ENCODE measurements at places on chromosomes 2 and 18.

DNA sequence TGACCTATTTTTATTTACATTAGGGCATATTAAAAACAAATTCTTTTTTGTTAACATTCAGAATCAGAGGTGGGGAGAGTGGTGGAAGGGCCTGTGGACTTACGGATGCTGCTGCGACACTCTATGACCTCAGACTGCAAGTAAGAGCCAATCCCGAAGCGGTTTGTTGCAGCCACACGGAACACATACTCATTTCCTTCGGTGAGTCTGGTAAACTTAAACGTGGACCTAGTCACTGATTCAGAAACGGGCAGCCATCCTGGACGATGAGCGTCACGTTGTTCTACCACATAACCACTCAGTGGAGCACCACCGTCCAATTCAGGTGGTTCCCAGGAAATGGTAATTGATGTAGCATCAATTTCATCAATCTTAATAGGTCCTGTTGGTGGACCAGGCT lies 61.9 kb downstream of the PLEKHA3 start:
- H3K4me1 ChIP-seq = no peaks in the 10 kb centered on the region
- H3K27ac ChIP-seq = no peak overlapping the region
- H3K4me3 ChIP-seq = no peak overlapping the region
- no peak for DNase-seq

DNA sequence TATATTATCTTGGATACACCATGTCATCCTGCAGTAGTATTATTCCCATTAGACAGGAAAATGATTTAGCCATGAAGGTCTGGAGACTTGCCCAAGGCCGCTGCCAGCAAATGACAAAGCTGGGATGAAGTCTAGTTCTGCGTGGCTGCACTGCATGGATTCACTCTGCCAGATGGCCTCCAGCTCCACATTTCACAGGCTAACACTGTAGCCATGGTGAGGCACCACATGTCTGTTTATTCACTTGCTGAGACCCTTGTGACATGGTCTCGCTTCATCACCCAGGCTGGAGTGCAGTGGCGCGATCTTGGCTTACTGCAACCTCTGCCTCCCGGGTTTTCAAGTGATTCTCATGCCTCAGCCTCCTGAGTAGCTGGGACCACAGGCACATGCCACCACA lies 31.5 kb upstream of the SCG2 start:
- H3K27me3 ChIP-seq = peaks cover 3% of the 10 kb centered on the region
- no peak overlapping the region for H3K27ac ChIP-seq
- H3K36me3 ChIP-seq = no peaks in the 10 kb centered on the region
- H3K4me3 ChIP-seq = no peak overlapping the region
- no peak for DNase-seq

- DNase-seq = no peak
- no peaks in the 10 kb centered on the region for H3K4me1 ChIP-seq
- no peak overlapping the region for H3K4me3 ChIP-seq
Measured at GRCh38 chr2:74347742-74348141, 4.5 kb upstream of the SLC4A5 start.

DNA sequence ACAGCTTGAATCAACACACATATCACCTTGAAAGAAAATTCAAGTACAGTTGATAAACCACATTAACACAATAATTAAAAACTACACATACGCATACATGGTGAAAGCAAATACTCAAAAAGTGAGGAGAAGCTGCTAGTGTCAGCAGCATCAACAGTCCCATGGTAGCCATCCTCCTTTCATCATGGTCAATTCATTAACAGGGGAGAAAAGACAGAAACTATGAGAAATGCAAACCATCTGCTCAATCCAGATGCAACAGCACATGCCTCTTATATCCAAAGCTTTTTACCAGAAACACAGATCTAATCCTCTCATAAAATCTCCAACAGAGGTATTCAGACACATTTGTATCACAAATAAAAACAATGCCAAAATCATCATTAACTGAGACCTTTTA lies 81.9 kb upstream of the CHRNA1 start:
- H3K4me3 ChIP-seq = peak overlapping the region; percentile 41
- peaks cover 18% of the 10 kb centered on the region for H3K4me1 ChIP-seq
- H3K27ac ChIP-seq = no peak overlapping the region
- DNase-seq = no peak
- H3K27me3 ChIP-seq = no peaks in the 10 kb centered on the region

- no peaks in the 10 kb centered on the region for H3K27me3 ChIP-seq
- H3K27ac ChIP-seq = no peak overlapping the region
- DNase-seq = no peak
- no peaks in the 10 kb centered on the region for H3K4me1 ChIP-seq
- no peak overlapping the region for H3K4me3 ChIP-seq
Measured at GRCh38 chr18:79579807-79580497, 99.7 kb upstream of the CTDP1 start.

GRCh38 chr2:173555833-173556232 lies 201.2 kb downstream of the CDCA7 start:
- no peak overlapping the region for H3K27ac ChIP-seq
- DNase-seq = no peak
- no peaks in the 10 kb centered on the region for H3K27me3 ChIP-seq
- H3K36me3 ChIP-seq = no peaks in the 10 kb centered on the region

- H3K4me3 ChIP-seq = no peak overlapping the region
- DNase-seq = no peak
- peaks cover 2% of the 10 kb centered on the region for H3K4me1 ChIP-seq
- no peaks in the 10 kb centered on the region for H3K27me3 ChIP-seq
- H3K27ac ChIP-seq = no peak overlapping the region
- no peaks in the 10 kb centered on the region for H3K36me3 ChIP-seq
Measured at GRCh38 chr2:11976073-11976472, 229.6 kb downstream of the LPIN1 start.

DNA sequence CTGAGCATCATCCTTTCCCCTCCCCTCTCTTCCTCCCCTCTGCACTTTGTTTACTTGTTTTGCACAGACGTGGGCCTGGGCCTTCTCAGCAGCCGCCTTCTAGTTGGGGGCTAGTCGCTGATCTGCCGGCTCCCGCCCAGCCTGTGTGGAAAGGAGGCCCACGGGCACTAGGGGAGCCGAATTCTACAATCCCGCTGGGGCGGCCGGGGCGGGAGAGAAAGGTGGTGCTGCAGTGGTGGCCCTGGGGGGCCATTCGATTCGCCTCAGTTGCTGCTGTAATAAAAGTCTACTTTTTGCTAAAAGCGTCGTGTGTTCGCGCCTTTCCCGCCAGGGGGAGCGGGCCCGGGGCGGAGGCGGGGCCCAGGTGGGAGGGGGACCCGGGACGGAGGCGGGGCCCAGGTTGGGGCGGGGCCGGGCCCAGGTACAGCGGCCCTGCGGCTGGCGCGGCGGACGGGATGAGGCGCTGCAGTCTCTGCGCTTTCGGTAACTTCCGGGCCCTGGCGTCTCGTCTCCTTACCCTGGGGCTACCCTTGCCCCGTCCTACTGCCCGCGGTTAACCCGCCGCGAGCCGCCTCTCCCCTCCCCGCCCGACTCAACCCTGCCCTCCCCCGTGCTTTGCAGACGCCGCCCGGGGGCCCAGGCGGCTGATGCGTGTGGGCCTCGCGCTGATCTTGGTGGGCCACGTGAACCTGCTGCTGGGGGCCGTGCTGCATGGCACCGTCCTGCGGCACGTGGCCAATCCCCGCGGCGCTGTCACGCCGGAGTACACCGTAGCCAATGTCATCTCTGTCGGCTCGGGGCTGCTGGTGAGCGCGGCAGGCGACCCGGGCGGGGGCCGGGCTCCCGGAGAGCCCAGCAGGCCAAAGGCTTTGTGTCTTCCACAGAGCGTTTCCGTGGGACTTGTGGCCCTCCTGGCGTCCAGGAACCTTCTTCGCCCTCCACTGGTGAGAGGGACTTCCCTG lies at the start of gene KRTCAP3:
TSS of gene KRTCAP3 (plus strand) at position 424 of the 962 bp plus-strand sequence. CDS start at position 456, 32 bp downstream.
- H3K4me1 ChIP-seq = peaks cover 14% of the 10 kb centered on the region
- H3K36me3 ChIP-seq = peaks cover 9% of the 10 kb centered on the region
- H3K27ac ChIP-seq = no peak within 1 kb of the TSS
- peak within 1 kb of the TSS; percentile 76 for H3K4me3 ChIP-seq

- H3K4me1 ChIP-seq = no peaks in the 10 kb centered on the region
- DNase-seq = no peak
Measured at GRCh38 chr2:137676346-137676745, 287.9 kb upstream of the HNMT start.

DNA sequence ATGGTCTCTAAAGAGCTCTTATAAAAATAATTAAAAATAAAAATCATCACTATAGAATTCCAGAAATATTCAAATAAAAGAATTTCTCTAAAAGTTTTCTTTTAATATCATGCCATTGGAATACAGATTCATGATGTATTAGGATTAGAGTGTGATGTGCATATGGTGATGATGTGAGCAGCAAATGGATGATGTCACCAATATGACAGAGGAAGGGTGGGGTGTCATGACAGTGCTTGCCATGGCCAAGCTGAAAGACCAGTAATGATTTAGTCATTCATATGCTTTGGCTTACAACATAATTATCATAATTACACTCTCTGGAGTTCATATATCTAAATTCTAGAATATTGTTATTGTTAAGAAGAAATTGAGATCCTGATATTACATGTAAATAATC lies 27.4 kb upstream of the TTC32 start:
- H3K4me1 ChIP-seq = no peaks in the 10 kb centered on the region
- no peak for DNase-seq
- no peaks in the 10 kb centered on the region for H3K36me3 ChIP-seq
- no peaks in the 10 kb centered on the region for H3K27me3 ChIP-seq
- no peak overlapping the region for H3K4me3 ChIP-seq

DNA sequence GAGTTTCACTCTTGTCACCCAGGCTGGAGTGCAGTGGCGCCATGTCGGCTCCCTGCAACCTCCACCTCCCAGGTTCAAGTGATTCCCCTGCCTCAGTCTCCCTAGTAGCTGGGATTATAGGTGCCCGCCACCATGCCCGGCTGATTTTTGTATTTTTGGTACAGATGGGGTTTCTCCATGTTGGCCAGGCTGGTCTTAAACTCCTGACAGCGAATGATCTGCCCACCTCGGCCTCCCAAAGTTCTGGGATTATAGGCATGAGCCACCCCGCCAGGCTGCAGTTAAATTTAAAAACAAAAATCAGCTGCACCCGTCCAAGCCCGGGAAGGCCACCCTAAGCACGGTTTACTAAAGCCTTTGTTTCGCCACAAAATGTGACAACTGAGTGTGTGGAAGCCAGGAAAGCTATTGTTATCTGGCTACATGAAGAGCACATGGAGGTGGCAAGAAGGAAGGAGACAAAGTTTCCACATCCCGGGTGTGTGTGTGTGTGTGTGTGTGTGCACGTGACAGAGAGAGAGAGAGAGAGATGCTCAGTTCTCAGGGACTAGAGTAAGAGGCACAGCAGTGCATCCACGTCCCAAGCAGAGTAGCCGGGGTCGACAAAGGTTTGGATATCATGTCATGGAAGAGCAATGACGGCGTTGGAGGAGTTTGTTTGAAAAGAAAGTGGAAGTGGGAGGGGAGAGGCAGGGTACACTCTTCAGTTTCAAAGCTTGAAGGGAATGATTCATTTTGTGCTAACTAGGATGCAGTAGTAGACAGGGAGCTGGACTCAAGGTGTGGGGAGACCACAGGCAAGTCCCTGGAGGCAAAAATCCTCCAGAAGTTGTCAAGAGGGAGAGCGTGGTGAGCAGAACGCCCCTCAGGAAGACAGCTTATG lies 20.1 kb downstream of the INPP5D start:
- H3K27me3 ChIP-seq = no peaks in the 10 kb centered on the region
- peaks cover 1% of the 10 kb centered on the region for H3K4me1 ChIP-seq

GRCh38 chr18:49020621-49021021 lies 69.9 kb upstream of the SMAD7 start:
- no peaks in the 10 kb centered on the region for H3K36me3 ChIP-seq
- H3K4me3 ChIP-seq = no peak overlapping the region
- no peak overlapping the region for H3K27ac ChIP-seq
- H3K4me1 ChIP-seq = no peaks in the 10 kb centered on the region
- H3K27me3 ChIP-seq = no peaks in the 10 kb centered on the region

DNA sequence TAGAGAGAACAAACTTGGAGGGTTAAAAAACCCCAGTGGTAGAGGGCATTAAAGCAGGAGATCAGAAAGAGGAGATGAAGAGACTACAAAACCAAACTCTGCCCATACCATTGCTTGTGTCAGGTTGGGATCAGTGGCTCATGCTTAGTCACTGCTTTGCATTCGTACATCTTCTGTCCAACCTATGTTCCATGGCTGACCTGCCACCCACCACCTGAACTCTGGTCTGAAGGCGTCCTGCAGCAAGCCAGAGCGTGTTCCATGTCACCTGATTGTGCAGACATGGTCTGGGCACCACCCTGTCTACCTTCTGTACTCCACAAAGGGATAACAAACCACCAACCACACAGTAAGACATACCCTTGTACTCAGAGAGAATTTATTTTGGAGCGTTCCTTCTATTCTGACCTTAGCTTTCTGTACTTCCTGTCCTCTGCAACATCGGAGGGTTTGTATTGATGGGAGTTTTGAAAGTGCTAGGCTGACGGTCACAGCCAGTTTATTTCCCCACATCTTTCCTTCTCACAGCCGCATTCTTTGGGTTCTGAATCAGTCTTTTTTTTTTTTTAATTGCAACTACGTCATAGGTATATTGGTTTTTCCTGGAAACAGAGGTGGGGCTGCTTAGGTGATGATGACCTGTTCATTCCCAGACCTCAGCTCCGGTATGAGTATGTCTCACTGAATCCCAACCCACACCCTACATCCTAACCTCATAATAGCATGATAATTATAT lies 88.3 kb downstream of the SOWAHC start:
- H3K4me3 ChIP-seq = no peak overlapping the region
- DNase-seq = no peak
- H3K27me3 ChIP-seq = no peaks in the 10 kb centered on the region
- H3K27ac ChIP-seq = no peak overlapping the region
- H3K36me3 ChIP-seq = no peaks in the 10 kb centered on the region

- no peak for DNase-seq
- no peaks in the 10 kb centered on the region for H3K4me1 ChIP-seq
- no peak overlapping the region for H3K27ac ChIP-seq
- no peaks in the 10 kb centered on the region for H3K27me3 ChIP-seq
- H3K36me3 ChIP-seq = no peaks in the 10 kb centered on the region
Measured at GRCh38 chr2:227363756-227364155, 15.3 kb downstream of the TM4SF20 start.

- H3K27me3 ChIP-seq = no peaks in the 10 kb centered on the region
- no peak for DNase-seq
- H3K4me1 ChIP-seq = no peaks in the 10 kb centered on the region
Measured at GRCh38 chr2:232587512-232587911, 37.0 kb downstream of the EIF4E2 start.

DNA sequence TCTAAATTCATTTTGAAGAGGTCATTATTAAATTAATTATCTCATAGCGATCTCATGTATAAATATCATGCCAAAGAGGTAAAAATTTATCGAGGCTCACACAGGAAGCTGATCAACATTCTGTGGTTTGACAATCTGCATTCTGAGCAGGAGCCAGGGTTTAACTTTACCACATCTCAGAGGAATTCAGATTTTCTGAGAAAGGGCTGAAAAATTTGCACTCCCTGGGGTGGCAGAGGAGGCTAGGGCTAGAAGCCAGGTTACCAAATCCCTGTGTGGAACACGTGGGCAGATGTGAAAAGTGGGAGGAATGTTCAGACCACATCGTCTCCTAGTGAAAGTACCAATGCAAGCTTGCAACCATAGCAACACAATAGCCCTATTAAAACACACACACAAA lies 63.5 kb upstream of the CTLA4 start:
- no peak overlapping the region for H3K27ac ChIP-seq
- DNase-seq = no peak
- H3K4me3 ChIP-seq = no peak overlapping the region

Measured in H1 (cell line).